SJCRH30 (cell line): ENCODE measurements at places on chromosomes 1 and 21.

DNA sequence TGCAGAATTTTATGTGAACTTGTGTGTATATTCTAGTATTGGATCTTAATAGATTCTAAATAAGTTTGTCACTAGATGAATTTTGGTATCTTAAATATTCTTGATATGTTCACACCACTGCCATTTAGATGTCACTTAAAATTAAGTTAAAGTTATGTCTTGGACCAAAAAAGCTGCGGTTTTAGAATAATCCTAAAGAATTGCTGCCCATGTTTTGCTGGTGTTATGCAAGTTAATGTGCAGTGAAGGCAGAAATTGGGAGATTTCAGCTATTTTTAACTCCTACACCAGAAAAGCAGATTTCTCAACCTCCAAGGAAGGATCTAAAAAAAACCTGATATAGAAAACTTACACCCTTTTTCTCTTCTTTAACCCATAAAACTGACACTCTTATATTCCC lies 757 bp downstream of the ACADM start:
- H3K4me1 ChIP-seq = no peaks in the 10 kb centered on the region; the same call in 1 of the 2 replicates
- H3K27ac ChIP-seq = peak overlapping the region; percentile 84
- H3K4me3 ChIP-seq = peak overlapping the region; percentile 80
- no peak for DNase-seq
- peaks cover 9% of the 10 kb centered on the region for H3K36me3 ChIP-seq

GRCh38 chr1:65177457-65177856 lies 29.5 kb downstream of the AK4 start:
- H3K4me1 ChIP-seq = peaks cover 31% of the 10 kb centered on the region
- no peaks in the 10 kb centered on the region for H3K27me3 ChIP-seq
- peak overlapping the region; percentile 32 for H3K27ac ChIP-seq
- peak; percentile 26 for DNase-seq

DNA sequence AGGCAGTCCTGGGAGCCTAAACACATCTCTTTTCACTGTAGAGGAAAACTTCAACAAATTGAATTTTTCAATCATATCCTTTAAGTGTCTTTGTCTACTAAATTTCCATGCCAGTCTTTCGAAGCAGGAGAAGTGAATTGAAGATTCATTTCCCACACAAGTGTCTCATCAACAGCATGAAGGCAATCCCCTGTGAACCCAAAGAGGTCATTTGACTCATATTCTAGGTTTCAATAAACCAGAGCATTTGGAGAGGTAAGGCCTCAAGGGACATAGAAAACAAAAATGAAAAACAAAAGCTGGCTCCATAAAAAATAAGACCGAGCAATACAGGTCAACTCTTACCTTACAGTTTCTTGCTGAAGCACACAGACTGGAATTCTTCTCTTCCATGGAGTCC lies 94.1 kb upstream of the ATP1B1 start:
- no peaks in the 10 kb centered on the region for H3K36me3 ChIP-seq
- H3K4me1 ChIP-seq = no peaks in the 10 kb centered on the region
- H3K27me3 ChIP-seq = no peaks in the 10 kb centered on the region
- no peak overlapping the region for H3K27ac ChIP-seq

- H3K27me3 ChIP-seq = no peaks in the 10 kb centered on the region
- no peak overlapping the region for H3K4me3 ChIP-seq
- DNase-seq = no peak
- H3K36me3 ChIP-seq = no peaks in the 10 kb centered on the region
- H3K4me1 ChIP-seq = no peaks in the 10 kb centered on the region
Measured at GRCh38 chr1:82405333-82405732, 604.6 kb downstream of the ADGRL2 start.

DNA sequence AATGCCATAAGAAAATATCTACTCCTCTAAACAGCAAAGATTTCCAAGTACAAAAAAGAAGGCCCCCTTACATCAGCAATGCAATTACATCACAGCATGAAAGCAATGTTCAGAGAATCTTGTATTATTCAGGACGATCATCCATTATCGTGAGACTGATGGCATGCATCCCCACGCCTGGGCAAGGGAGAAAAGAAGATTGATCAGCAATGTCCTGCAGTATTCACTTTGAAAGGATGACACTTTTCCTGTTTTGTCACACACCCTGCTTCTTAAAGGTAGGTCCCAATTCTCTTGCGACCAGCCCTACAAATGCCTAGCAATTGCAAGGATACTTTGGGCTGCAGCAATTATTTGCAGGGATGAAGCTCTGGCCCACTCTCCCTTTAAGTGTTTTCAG lies 108.7 kb downstream of the TOMM20 start:
- no peak overlapping the region for H3K4me3 ChIP-seq
- H3K36me3 ChIP-seq = no peaks in the 10 kb centered on the region
- DNase-seq = no peak
- H3K4me1 ChIP-seq = peaks cover 77% of the 10 kb centered on the region
- peak overlapping the region; percentile 74 for H3K27ac ChIP-seq

DNA sequence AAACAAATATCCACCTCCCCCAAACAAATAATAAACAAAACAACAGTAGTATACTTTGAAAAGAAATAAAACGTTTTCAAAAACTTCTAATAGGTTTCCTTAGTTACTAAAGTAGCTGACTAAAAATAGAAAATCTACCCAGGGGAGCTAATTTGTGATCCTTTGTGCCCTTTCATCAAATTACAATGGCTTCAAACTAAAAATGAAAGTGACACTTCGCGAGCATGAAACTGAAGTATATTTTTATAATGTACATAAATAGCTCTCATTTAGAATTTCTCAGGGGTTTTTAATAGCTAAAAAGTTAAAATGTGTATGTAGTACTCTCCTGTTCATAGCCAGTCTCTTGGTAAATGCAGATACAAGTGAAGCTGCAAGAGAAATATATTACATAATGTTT lies 78.4 kb downstream of the BRINP3 start:
- H3K27ac ChIP-seq = no peak overlapping the region
- H3K4me3 ChIP-seq = no peak overlapping the region
- no peaks in the 10 kb centered on the region for H3K36me3 ChIP-seq

GRCh38 chr1:90122654-90123340 lies 127.9 kb downstream of the ZNF326 start:
- H3K27ac ChIP-seq = no peak overlapping the region
- no peak overlapping the region for H3K4me3 ChIP-seq

- no peaks in the 10 kb centered on the region for H3K36me3 ChIP-seq
- H3K27me3 ChIP-seq = no peaks in the 10 kb centered on the region
- H3K27ac ChIP-seq = no peak overlapping the region
- H3K4me3 ChIP-seq = no peak overlapping the region
Measured at GRCh38 chr1:230701895-230702768, 11.8 kb downstream of the AGT start.

- no peaks in the 10 kb centered on the region for H3K27me3 ChIP-seq
- H3K27ac ChIP-seq = no peak overlapping the region
- no peak for DNase-seq
- H3K4me1 ChIP-seq = no peaks in the 10 kb centered on the region
- no peak overlapping the region for H3K4me3 ChIP-seq
- no peaks in the 10 kb centered on the region for H3K36me3 ChIP-seq
Measured at GRCh38 chr1:170592591-170593111, 60.7 kb downstream of the GORAB start.

DNA sequence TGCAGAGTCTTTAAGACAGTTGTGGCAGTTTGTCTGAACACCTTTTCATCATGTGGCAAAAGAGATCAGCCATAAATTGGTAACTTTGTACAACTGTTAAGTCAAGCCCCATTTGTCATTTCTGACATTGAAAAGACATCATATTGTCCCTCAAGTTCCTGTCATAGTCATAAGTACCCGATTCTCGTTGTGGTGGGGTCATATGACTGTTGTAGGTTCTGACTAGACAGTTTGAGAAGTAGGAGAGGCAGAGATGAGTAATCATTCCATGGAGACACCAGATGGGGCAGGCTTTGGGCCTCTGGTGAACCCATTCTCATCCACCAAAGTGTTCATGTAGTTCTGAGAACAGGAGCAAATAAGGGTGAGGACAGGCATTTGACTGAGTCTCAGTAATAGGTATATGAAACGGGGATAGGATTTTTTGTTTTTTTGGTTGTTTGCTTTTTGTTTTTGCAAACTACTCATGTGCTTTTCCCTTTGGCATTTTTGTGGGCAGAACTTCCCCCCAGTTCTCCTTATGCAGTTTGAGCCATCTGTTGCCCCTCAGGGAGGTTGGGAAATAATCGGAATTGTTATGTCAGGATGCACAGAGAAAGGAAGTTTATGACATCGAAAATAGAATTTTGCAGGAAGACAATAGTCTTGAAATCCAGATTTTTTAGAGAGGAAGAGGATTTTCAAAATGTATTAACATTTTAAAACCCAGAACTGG lies 86.9 kb upstream of the KCNE2 start:
- no peak overlapping the region for H3K4me3 ChIP-seq
- H3K36me3 ChIP-seq = no peaks in the 10 kb centered on the region

DNA sequence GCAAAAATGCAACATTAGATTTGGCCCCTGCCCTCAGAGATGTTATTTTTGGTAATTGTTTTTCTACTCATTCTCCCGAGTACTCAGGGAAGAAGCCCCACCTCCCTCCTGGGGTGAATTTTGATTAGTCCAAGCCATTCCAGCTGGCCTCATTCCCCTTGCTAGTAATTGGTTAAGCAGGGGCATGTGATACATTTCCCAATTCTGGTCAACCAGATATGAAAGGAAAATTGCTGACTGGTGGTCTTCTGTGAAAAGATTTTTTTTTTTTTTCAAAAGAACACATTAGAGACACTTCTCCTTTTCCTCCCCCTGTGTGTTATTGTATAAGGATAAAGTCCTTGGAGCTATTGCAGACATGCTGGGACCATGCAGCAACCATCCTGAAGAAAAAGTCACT lies 71.1 kb upstream of the AKT3 start:
- H3K4me3 ChIP-seq = no peak overlapping the region
- DNase-seq = no peak
- no peak overlapping the region for H3K27ac ChIP-seq

DNA sequence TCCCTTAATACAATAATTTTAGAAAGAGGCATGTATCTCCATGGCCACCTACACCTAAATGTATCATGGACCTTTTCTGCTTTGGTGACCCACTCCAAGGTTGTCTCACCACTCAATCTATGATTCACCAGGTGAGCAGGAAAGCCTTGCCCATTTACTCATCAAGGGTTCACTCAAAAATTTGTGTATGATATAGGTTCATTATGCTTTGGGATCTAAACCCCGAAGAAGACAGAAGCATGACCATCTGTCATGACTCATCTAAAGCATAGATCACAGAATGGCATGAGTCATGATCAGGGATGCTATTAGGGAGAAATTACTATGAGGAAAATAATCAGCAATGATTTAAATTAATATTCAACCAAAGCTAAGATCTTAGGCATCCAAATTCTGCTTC lies 38.5 kb downstream of the PYHIN1 start:
- H3K36me3 ChIP-seq = no peaks in the 10 kb centered on the region
- no peaks in the 10 kb centered on the region for H3K27me3 ChIP-seq
- H3K4me1 ChIP-seq = no peaks in the 10 kb centered on the region

DNA sequence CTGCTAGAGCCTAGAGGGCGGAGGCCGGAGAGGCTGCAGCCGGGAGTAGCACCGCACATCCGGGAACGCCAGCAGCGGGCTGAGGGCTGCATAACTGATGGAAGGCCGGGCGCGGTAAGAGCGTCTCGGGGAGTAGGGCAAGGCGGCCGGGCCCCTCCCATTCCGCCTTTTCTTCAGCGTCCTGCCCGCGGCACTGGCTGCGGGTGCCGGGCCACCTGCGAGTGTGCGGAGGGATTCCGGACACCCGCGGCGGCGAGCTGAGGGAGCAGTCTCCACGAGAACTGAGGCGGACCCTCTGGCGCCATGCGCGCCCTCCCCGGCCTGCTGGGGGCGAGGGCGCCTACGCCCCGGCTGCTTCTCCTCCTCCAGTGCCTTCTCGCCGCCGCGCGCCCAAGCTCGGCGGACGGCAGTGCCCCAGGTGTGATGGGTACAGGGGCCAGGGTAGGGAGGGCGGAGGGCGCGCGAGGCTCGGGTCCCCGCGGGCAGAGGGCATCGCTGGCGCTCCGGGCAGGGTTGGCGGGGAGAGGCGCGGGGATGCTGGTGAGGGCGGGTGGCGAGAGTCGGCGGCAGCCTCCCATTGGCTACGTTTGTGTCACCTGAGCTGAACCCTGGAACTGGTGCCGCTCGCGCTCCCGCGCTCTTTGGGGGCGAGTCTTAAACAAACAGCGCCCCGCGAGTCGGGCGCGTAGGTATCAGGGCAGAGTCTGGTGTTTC lies 334.4 kb downstream of the SRGAP2C start:
- no peak for DNase-seq
- no peaks in the 10 kb centered on the region for H3K4me1 ChIP-seq
- H3K27ac ChIP-seq = no peak overlapping the region
- H3K4me3 ChIP-seq = no peak overlapping the region
- H3K36me3 ChIP-seq = no peaks in the 10 kb centered on the region

DNA sequence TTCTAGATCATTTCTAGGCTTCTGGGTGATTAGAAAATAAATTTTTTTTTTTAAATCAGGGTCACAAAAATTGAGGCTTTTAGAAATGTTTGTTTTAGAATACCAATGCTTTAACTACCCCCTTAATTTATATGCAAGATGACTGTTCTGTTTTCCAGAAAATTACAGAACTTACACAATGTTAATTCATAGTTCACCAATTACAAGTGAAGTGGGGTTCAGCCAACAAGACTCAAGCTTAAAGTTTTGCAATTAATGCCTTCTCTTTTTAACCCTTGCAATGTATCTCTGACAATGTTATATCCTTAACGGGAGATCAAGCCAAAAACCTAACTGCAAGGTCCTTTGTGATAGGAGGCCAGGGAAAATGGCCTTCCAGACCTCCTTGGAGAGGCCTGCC lies 5.6 kb downstream of the PRELP start:
- no peak for DNase-seq
- 0 out of 2 replicates have a peak, but pooled peaks cover 3% of the 10 kb centered on the region for H3K27me3 ChIP-seq
- H3K4me3 ChIP-seq = no peak overlapping the region
- peaks cover 14% of the 10 kb centered on the region; the same call in 1 of the 2 replicates for H3K4me1 ChIP-seq

DNA sequence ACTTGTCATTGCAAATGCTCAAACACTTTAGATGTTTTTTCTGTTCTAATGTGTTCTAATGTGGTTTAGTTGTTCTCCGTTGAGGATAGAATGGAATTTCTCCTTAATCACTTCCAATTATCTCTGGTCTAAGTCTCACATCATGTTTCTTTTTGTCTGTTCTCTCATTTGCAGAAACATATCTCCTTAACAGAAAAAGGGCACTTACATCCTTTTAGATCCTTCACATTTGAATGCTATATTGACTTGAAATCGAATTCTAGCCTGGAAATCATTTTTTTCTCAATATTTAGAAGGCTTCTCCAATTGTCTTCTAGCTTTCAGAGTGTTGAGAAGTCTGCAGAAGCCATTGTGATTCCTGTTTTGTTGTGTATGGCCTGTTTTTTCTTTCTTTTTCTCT lies 7.3 kb upstream of the SAMSN1 start:
- H3K4me1 ChIP-seq = peaks cover 31% of the 10 kb centered on the region
- H3K4me3 ChIP-seq = no peak overlapping the region
- DNase-seq = peak; percentile 64

GRCh38 chr1:45012639-45013278 lies 705 bp downstream of the UROD start:
- no peaks in the 10 kb centered on the region for H3K27me3 ChIP-seq
- H3K4me1 ChIP-seq = no peaks in the 10 kb centered on the region
- peak overlapping the region; percentile 49 for H3K27ac ChIP-seq

DNA sequence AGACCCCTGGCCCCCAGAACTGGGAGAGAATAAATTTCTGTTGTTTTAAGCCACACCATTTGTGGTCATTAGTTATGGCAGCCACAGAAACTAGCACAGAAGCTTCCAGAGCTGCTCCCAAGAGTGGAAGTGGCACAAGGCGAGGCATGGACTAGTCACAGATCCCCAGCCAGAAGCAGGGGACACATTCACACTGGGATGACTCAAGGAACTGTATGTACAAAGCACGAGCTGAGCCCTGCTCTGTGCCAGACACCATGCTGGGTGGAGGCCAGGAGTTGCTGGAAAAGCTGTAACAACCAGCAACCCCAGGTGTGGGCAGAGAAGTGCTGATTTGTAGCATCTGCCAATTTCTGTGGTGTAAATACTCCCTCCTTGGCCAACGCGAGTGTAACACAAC lies 55.6 kb downstream of the TCP10L start:
- H3K27ac ChIP-seq = no peak overlapping the region
- no peak overlapping the region for H3K4me3 ChIP-seq
- H3K36me3 ChIP-seq = no peaks in the 10 kb centered on the region
- no peaks in the 10 kb centered on the region; the same call in 1 of the 2 replicates for H3K27me3 ChIP-seq
- DNase-seq = no peak
